ENCODE measurements at places on chromosomes 4 and X. TPM values are rescaled to one million over a fixed set of nuclear protein-coding genes. Genes with fewer than 3 reads are reported as not detected.

Gene SHROOM2
- 22.9 TPM for total RNA-seq

Gene ADGRA3
- 33.5 TPM for total RNA-seq

Gene OTC
- total RNA-seq = 1.0 TPM

Gene LRAT
- 1.6 TPM for total RNA-seq

Gene RGS12
- 72.6 TPM for total RNA-seq

Gene NLGN3
- 62.8 TPM for total RNA-seq

Gene CCDC120
- 8.2 TPM for total RNA-seq

Gene REELD1
- not detected for total RNA-seq

Gene HSFX1
- 4.5 TPM for total RNA-seq

Gene TDO2
- 1.9 TPM for total RNA-seq

Gene TIMM17B
- total RNA-seq = 32.6 TPM

Gene PIR
- total RNA-seq = 25.8 TPM

Gene VEGFC
- total RNA-seq = 2.7 TPM

Gene UGT2B10
- not detected for total RNA-seq

Gene TMEM47
- total RNA-seq = 35.1 TPM

Gene FAT4
- total RNA-seq = 10.9 TPM

Gene TEX13D
- not detected for total RNA-seq
